Fibroblast of pulmonary artery (primary cell): ENCODE measurements at places on chromosomes 13 and 19.
A peak's percentile ranks its signal among the peaks of the same experiment; 100 is the strongest.

GRCh38 chr13:105016266-105016665 lies 1519.2 kb downstream of the EFNB2 start:
- DNase-seq, result no peak

DNA sequence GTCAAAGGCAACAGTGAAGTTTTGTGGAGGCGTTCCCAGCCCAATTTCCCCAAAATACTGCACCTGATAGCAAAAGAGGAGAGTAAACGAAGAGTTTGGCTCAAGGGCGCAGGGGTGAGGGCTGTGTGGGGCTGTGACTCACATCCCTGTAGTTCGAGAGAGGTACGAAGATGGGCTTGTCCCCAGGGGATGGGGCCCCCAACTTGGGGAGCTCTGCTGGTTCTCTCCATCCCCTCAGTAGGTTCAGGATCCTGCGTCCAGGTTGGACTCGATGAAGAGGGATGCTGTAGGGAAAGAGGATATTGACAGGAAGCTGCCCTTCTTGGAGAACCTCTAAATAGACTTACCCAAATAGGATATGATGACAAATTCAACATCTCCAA lies 3.4 kb downstream of the NAPSA start:
- DNase-seq, result no peak

- peak; percentile 76 for DNase-seq
Measured at GRCh38 chr19:16328824-16329482, 4.3 kb downstream of the KLF2 start.

- no peak for DNase-seq
Measured at GRCh38 chr13:63700350-63700749, 2284.7 kb upstream of the PCDH20 start.

DNA sequence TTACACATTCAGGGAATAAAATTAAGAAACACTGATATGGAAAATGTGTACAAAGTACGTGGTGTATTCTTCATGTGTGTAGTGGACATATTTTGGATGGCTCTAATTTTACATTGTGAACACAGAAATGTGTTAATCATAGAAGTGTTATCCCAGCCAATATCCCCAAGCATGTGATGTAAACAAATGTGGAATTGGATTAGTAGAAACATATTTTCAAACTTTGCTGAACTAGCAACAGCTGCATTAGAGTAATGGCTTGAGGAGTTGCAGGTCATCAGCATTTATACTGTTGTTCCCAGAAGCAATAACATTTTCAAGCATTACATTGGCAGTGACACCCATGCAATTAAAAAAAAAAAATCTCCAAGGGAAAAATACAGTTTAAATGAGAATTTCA lies 600.6 kb downstream of the SLITRK1 start:
- DNase-seq, result no peak

DNA sequence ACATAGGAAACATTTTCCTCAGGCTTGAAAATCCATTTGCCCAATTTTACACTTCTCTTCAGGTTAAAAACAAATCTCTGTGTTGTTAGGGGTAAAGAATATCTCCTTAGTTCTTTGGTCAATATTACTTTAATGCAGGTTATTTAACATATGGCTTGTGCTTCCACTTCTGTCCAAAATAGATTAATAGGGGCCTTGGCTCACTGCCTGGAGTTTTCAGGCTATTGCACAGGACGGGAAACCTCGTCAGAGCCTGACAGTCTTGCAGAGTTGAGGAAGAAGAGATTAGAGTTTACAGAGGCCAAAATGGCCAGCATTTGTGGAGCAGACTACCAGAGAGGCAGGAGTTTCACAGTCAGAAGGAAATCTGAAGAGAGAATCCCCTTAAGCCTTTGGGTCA lies 863.9 kb upstream of the GPC6 start:
- DNase-seq, result peak; percentile 71

- peak; percentile 87 for DNase-seq
Measured at GRCh38 chr19:46634045-46634655, 1.9 kb downstream of the GNG8 start.

DNA sequence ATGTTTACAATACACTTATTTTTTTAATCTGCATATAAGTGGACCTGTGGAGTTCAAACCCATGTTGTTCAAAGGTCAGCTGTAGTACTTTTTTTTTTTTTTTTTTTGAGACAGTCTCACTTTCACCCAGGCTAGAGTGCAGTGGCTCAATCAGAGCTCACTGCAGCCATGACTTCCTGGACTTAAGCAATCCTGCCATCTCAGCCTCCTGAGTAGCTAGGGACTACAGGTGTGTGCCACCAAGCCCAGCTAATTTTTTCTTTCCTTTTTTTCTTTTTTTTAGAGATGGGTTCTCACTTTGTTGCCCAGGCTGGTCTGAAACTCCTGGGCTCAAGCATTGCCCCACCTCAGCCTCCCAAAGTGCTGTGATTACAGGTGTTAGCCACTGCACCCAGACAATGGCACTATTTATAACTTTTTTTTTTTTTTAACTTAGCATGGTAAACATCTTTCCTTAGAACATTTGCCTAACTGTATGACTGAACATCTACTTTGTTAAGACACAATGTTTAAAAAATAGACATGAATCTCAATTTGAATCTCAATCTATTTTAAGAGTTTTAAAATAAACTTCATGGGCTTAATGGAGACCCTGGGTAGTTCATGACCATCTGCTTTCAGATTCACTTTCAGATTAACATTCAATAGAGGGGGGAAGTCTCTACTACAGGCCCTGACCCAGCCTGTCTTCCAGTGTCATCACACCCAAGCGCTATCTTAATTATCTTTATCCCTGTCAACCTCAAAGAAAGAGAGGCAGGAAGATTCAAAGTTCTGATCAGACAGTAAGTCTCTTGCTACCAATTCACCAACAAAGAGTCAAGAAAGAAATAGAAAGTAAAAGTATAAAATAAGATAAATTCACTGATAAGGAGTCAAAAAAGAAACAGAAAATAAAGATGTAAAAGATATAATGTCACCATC lies 97.7 kb upstream of the DOCK9 start:
- no peak for DNase-seq

- peak; percentile 53 for DNase-seq
Measured at GRCh38 chr19:17424743-17425365, 5.0 kb downstream of the MVB12A start.

DNA sequence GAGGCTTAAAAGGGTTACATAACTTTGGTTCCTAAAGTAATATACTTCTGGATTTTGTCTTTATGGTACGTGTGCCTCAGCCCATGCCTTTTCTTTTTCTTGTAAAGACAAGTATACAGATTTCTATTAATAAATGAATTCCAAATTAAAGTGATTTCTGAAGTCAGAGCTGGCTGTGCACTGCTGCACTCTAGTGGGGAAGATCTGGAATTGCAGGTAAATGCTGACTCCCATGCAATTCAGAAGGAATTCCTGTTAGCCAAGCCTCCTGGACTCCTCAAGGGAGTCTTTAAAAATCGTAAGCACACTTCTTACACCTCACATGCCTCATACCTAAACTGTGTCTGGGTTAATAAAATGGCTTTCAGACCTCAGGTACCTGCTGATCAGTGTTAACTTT lies 118.4 kb upstream of the SLC7A1 start:
- peak; percentile 33 for DNase-seq

- DNase-seq, result no peak
Measured at GRCh38 chr19:36058481-36059179, 3.9 kb downstream of the WDR62 start.

- DNase-seq, result peak; percentile 43
Measured at GRCh38 chr19:51259348-51260245, 8.7 kb downstream of the SIGLECL1 start.

DNA sequence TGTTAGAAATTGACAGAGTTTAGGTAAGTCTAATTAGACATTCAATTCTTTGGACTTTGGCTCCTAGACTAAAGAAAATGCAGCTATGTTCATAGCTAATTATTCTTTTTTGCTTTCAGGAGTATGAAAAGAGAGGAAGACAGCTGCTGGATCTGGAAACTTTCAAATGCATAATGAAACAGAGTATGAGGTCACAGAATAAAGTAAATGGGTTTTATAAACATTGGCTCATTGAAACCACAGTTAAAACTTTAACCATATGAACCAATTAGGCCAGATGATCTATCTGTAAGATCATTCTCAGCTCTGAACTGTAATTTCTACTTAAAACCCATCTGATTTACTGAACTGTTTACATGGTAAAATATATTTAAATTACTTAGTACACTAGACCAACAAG lies 82.7 kb downstream of the TEX26 start:
- DNase-seq, result no peak

DNA sequence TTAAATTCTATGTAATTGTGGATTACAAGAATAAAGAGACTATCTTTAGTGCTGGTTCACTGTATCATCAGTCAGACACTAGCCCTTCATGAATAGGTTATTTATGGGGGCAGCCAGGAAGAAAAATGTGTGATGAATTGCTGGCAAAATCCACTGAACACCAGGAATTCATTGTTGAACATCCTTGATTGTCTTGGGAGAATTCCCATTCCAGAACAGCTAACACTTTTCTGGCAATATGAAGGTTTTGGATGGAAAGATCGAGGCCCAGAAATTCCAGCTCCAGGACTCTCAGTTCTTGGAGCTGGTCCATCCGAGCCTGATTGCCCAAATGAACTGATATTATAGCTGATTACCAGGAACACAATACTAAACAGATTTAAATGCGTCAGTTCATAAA lies 11.5 kb upstream of the SPART start:
- DNase-seq, result peak; percentile 21

GRCh38 chr13:40377783-40378182 lies 288.7 kb downstream of the FOXO1 start:
- DNase-seq, result peak; percentile 59

DNA sequence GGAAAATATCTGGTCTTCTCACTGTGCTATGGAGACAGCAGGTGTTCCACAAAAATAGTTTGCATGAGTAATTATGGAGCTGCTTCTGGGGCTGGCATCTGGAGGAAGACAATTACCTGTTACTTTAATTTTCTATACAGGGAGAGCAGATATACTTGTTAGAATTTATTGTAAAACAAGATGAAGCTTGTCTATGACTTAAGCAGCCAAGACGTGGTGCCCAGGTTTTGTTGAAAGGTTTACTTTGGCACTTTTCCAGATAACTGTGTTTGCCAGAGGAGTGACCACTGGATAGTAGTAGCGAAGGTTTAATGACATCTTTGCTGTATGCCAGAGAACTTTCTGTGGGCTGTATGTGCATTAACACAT lies 134.5 kb upstream of the KL start:
- DNase-seq, result no peak

GRCh38 chr19:10863107-10863717 lies 8.1 kb upstream of the CARM1 start:
- no peak for DNase-seq

GRCh38 chr19:2815191-2815614 lies 4.5 kb upstream of the ZNF554 start:
- DNase-seq, result no peak

DNA sequence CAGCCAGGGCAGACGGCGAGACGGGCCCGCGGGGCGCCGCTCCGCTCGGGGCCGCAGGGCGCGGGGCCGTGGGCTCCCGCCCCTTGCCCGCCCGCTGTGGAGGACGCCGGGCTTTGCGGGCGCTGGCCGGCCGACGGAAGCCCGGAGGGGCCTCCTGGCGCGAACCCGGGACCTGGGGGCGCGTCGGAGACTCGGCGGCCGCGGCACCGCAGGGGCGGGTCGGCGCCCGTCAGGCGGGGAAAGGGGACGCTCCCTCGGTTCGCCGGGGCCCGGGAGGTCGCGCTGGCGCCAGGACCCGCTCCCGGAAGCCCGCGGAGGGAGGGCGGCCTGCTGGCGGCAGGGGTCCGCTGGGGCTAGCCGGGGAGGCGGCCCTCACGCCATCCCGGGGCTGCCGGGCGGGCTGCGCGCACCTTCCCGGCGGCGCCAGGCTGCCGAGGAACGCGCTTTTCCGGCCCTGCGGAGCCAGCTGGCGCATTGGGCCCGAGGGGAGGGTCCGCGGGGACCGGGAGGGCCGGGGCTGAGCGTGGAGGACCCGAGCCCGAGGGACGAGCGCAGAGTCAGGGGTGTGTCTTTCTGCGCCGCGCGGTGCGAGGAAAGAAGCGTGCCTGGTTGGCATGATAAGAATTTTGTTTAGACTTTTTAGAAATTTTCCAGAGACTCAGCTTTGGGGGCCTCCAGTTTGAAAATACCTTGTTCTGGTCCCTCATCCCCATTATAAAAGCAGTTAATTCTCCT lies 511 bp downstream of the GARRE1 start:
- peak; percentile 36 for DNase-seq

DNA sequence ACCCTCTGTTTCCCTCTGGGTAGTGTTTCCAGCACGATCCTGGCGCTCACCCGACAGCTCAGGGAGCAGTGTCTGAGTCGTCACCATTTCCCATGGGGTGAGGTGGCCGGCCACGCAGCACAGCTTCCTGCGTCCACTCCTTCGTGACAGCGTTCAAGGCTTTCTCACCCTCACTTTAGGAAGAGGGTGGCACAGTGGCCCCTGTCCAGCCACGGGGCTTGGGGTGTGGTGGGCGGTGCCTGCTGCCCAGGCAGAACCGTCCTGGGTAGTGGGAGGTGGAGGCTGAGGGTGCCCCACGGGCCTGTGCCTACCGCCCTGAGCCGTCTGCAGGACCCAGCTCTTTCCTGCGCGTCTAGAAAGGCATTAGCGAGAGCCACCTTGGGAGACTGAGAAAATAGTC lies 21.9 kb downstream of the LAMP1 start:
- no peak for DNase-seq

DNA sequence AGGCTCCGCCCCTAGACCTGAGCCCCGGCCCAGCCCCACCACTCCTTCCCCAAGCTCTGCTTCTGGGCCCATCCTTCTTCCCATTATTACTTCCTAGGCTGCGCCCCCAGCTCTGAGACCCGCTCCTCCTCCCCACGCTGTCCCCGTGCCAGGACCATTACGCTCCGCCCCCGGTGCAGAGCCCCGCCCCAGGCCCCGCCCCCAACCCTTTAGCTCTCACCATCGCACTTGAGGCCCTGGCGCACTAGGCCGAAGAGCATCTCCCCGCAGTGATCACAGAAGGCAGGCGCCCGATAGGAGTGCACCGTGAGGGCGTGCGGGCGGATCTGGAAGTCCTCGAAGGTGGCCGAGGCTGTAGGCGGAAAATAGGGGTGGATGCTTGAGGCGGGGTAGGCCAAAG lies 6.2 kb downstream of the PRKD2 start:
- no peak for DNase-seq

DNA sequence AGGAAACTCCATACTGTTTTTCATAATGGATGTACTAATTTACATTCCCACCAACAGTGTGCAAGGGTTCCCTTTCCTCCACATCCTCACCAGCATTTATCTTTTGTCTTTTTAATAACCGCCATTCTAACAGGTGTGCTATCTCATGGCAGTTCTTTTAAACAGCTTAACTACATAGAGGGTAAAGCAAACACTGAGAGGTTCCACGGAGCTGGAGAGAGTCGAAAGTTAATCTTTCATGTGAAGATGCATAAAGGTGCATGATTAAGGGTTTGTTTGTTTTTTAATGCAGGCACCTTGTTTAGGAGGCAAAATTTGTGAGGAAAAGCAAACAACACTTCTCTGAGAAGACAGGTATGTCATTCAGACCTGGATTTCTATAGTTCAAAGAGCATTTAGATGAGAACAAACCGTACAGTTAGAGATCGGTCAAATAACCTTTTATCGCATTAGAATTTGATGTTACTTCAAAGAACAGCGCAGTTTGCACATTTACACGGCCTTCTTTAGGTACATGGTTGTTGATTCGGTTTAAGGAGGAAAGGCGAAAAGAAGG lies 193.9 kb downstream of the RBM26 start:
- DNase-seq, result no peak
